ENCODE measurements at places on chromosomes 12 and 14. TPM values are rescaled to one million over a fixed set of nuclear protein-coding genes. Genes with fewer than 3 reads are reported as not detected.

DNA sequence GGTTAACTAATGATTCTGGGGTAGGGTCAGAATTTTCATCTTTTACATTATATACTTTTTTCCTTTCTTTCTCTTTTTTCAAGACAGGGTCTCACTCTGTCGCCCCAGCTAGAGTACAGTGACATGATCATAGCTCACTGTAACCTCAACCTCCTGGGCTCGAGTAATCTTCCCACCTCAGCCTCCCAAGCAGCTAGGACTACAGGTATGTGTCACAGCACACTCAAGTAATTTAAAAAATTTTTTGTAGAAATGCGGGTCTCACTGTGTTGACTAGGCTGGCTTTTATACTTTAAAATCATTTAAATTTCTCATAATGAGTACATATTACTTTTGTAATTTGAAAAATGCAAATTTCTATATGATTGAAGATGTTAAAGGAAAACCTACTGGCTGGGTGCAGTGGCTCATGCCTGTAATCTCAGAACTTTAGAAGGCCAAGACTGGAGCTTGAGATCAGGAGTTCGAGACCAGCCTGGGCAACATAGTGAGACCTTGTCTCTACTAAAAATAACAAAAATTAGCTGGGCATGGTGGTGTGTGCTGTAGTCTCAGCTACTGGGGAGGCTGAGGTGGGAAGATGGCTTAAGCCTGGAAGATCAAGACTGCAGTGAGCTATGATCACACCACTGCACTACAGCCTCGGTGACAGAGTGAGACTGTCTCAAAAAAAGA lies 25.7 kb downstream of the R3HDM2 start:
- H3K4me3 ChIP-seq: no peak overlapping the region
- no peak for DNase-seq
- H3K4me1 ChIP-seq: peaks cover 3% of the 10 kb centered on the region
- H3K27me3 ChIP-seq: no peaks in the 10 kb centered on the region

GRCh38 chr12:34526946-34527345 lies 504.6 kb downstream of the ALG10 start:
- H3K4me1 ChIP-seq: no peaks in the 10 kb centered on the region
- no peaks in the 10 kb centered on the region for H3K27me3 ChIP-seq
- peaks cover 9% of the 10 kb centered on the region for H3K36me3 ChIP-seq
- H3K27ac ChIP-seq: no peak overlapping the region
- DNase-seq: no peak

- H3K36me3 ChIP-seq: no peaks in the 10 kb centered on the region
- no peaks in the 10 kb centered on the region for H3K27me3 ChIP-seq
- no peak for DNase-seq
- no peak overlapping the region for H3K4me3 ChIP-seq
- H3K27ac ChIP-seq: no peak overlapping the region
These were observed 59.5 kb upstream of the DUSP6 start for GRCh38 chr12:89411846-89412245.

- H3K4me1 ChIP-seq: peaks cover 37% of the 10 kb centered on the region
- peak overlapping the region; percentile 89 for H3K4me3 ChIP-seq
- DNase-seq: peak; percentile 32
- H3K27ac ChIP-seq: no peak overlapping the region
- H3K36me3 ChIP-seq: no peaks in the 10 kb centered on the region
These were observed 1.2 kb downstream of the DYRK2 start for GRCh38 chr12:67649570-67650387.

DNA sequence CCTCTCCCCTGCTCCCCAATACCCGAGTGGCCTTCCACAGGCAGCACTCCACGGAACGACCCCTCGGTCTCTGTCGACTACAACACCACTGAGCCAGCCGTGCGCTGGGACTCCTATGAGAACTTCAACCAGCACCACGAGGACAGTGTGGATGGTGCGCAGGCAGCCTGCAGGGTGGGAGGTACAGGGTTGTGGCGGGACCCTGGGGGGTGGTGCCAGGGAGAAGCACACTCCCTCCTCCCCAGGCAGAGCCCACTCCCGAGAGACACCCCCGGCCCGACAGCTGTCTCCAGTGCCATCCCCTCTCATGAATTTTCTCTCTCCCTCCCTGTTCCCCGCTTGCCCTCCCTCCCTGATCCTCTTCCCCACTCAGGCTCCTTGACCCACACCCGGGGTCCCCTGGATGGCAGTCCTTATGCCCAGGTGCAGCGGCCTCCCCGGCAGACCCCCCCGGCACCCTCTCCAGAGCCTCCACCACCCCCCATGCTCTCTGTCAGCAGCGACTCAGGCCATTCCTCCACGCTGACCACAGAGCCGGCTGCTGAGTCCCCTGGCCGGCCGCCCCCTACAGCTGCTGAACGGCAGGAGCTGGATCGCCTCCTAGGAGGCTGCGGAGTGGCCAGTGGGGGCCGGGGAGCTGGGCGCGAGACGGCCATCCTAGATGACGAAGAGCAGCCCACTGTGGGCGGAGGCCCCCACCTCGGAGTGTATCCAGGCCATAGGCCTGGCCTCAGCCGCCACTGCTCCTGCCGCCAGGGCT lies 9.0 kb downstream of the TNS2 start:
- no peak overlapping the region for H3K4me3 ChIP-seq
- H3K4me1 ChIP-seq: peaks cover 3% of the 10 kb centered on the region
- H3K27ac ChIP-seq: no peak overlapping the region
- H3K36me3 ChIP-seq: no peaks in the 10 kb centered on the region

DNA sequence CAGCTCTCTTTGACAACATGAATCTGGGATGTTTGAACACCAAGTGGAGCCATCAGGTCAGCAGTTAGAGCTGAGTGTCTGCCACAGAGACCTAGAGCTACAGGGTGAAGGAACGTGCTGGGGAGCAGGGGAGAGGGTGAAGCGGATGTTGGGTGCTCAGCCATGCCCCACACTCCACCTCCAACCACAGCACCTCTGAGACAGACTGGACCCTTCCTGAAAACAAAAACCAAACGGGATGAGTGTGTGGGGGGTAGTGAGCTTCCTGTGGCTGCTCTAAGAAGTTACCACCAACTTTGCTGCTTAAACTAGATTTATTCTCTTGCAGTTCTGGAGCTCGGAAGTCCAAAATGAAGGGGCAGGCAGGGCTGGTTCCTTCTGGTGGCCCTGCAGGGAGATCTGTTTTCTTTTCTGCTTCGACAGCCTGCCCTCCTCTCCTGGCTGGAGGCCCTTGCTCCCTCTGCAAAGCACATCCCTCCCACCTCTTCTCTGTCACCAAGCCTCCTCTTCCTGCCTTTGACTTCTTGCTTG lies 5.6 kb upstream of the GOLGA3 start:
- H3K27me3 ChIP-seq: no peaks in the 10 kb centered on the region
- H3K27ac ChIP-seq: no peak overlapping the region
- H3K36me3 ChIP-seq: no peaks in the 10 kb centered on the region
- no peaks in the 10 kb centered on the region for H3K4me1 ChIP-seq
- DNase-seq: no peak

- H3K27me3 ChIP-seq: no peaks in the 10 kb centered on the region
- no peak overlapping the region for H3K4me3 ChIP-seq
- no peak overlapping the region for H3K27ac ChIP-seq
- no peak for DNase-seq
These were observed 80.0 kb downstream of the SLC25A47 start for GRCh38 chr14:100403105-100403504.

DNA sequence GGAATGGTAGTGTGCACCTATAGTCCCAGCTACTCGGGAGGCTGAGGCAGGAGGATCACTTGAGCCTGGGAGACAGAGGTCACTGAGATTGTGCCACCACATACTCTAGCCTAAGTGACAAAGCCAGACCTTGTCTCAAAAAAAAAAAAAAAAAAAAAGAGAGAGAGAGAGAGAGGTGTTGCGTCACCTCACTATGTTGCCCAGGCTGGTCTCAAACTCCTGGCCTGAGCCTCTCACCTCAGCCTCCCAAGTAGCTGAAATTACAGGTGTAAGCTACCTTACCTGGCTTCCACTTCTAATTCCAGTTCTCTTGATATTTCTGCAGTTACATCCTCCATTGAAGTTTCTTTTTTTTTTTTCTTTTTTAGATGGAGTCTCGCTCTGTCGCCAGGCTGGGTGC lies 94.3 kb downstream of the PRICKLE1 start:
- no peak overlapping the region for H3K4me3 ChIP-seq
- DNase-seq: no peak
- no peaks in the 10 kb centered on the region for H3K4me1 ChIP-seq
- no peaks in the 10 kb centered on the region for H3K36me3 ChIP-seq

DNA sequence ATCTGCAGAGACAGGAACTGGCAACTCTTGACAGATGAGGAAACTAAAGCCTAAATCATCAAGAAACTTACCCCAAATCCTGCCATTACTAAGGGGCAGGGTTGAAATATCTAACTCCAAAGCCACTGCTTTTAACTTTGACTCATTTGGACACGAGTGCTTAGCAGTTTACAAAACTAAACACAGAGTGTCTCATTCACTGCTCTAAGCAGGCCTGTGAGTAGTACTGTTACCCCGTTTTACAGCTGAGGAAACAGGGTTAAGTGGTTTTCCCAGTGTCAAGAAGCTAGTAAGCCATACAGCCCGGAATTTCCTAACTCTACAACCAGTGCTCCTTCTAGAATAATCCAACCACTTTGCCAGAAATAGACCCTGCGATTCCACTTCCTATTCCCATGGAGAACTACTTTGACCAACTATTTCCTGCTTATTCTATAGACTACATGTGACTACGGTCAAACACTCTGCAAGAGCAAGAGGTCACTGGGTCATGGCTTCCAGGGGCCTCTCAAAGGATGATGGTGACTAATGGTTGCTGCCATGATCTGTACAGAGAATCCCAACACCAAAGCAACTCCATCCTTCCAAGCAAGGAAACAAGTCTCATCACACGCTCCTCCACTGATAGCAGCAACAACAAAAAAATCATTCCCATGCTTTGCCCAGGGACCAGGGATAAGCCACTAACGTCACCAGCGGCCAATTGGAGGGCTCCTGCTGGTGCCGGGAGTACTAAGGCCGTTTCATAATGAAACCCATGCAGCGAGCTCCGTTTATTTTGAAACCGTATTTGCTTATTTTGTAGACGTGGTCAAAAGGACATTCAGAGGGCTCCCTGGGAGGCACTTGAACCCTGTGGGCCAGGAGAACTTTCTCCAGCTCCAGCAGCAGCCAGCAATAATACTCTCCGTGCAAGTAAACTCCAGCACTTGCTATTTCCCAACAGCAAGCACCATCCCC lies 56.3 kb downstream of the NUAK1 start:
- H3K27ac ChIP-seq: no peak overlapping the region
- peaks cover 11% of the 10 kb centered on the region for H3K4me1 ChIP-seq
- H3K36me3 ChIP-seq: peaks cover 8% of the 10 kb centered on the region
- H3K27me3 ChIP-seq: no peaks in the 10 kb centered on the region
- no peak for DNase-seq

- DNase-seq: no peak
- no peaks in the 10 kb centered on the region for H3K4me1 ChIP-seq
- H3K27ac ChIP-seq: no peak overlapping the region
- no peaks in the 10 kb centered on the region for H3K36me3 ChIP-seq
These were observed 50.2 kb upstream of the VRK1 start for GRCh38 chr14:96747006-96747405.

- DNase-seq: no peak
- peak overlapping the region; percentile 46 for H3K27ac ChIP-seq
- H3K27me3 ChIP-seq: no peaks in the 10 kb centered on the region
- peaks cover 33% of the 10 kb centered on the region for H3K4me1 ChIP-seq
- H3K4me3 ChIP-seq: no peak overlapping the region
These were observed 106.4 kb downstream of the DIP2B start for GRCh38 chr12:50611021-50611744.

DNA sequence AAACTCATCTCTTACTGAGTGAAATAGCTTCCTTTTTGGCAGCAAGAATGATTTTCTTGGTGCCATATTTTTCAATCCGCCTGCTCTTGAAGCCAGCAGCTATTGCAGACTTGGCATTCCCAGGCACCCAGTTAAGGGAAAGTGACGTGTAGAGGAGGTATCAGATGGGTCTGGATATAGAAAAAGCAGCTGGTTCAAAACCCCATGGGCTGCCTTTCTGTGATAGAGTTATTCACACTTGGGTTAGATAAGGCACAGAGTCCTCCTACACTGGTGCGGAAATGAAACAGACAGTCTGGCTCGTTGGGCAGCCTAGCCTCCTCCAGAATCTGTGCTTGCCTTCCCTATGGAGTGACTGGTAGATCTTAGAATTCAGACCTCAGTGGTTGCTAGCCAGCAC lies 62.2 kb downstream of the PTPN11 start:
- no peaks in the 10 kb centered on the region for H3K27me3 ChIP-seq
- no peak for DNase-seq
- no peaks in the 10 kb centered on the region for H3K4me1 ChIP-seq

GRCh38 chr12:128606970-128607369 lies 216.8 kb downstream of the SLC15A4 start:
- H3K4me1 ChIP-seq: no peaks in the 10 kb centered on the region
- H3K36me3 ChIP-seq: no peaks in the 10 kb centered on the region
- no peaks in the 10 kb centered on the region for H3K27me3 ChIP-seq
- H3K27ac ChIP-seq: no peak overlapping the region
- H3K4me3 ChIP-seq: no peak overlapping the region
- no peak for DNase-seq

DNA sequence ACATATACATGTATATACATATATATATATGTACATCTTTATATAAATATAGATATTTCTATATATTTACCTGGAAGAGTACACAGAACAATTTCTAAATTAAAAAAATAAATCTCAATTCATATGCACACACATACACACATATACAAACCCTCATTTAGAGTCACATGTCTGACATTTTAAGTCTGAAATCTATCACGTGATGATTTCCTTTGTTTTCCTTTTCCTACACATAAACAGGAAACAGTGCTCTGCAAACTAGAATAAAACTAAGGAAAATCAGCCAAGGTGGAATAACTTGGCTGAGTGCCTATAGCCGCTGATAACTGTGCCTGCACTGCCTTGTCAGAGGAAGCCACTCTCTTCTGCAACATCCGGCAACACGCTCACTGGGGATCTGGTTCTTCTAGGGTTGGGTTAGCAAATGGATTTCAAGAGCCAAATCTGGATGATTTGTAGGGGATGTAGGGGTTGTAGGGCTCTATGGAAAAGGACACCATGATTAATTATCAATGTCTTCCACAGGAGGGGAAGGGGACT lies 480.7 kb downstream of the TMEM132D start:
- no peaks in the 10 kb centered on the region for H3K36me3 ChIP-seq
- DNase-seq: no peak
- no peaks in the 10 kb centered on the region for H3K4me1 ChIP-seq
- no peak overlapping the region for H3K4me3 ChIP-seq

- no peaks in the 10 kb centered on the region for H3K27me3 ChIP-seq
- no peak overlapping the region for H3K4me3 ChIP-seq
- H3K27ac ChIP-seq: no peak overlapping the region
- no peaks in the 10 kb centered on the region for H3K4me1 ChIP-seq
- no peaks in the 10 kb centered on the region for H3K36me3 ChIP-seq
These were observed 480.2 kb downstream of the RPS29 start for GRCh38 chr14:49105956-49106355.

COX6A1 gene
- 422 TPM for total RNA-seq

KIF26A gene
- 82.9 TPM for total RNA-seq

CAND1 gene
- total RNA-seq: 151 TPM

Measured in GM23338 (cell line).